Muscle of leg (tissue), 16 donors: ENCODE measurements at places on chromosomes 12 and 14. TPM values are rescaled to one million over a fixed set of nuclear protein-coding genes. Genes with fewer than 3 reads are reported as not detected.
A peak's percentile ranks its signal among the peaks of the same experiment; 100 is the strongest.

DNA sequence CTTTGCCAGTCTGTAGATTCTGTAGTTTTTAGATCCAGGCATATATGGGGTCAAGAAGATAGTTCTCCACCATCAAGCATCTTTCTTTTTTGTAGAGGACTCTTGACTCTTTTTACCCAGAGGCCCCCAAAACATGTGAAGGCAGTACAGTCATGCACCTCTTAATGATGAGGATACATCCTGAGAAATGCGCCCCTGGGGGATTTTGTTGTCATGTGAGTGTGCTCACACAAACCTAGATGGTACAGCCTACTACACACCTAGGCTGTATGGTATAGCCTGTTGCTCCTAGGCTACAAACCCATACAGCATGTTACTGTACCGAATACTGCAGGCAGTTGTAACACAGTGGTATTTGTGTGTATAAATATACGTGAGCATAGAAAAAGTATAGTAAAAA, 23.0 kb downstream of the EVL start:
- no peak for DNase-seq

Gene FZD10
- total RNA-seq = 11.0 TPM

- peak; percentile 90 for DNase-seq
Observed at GRCh38 chr14:60734465-60735242, at the start of gene MNAT1. TSS of gene MNAT1 (plus strand) at chr14:60734761. CDS start at chr14:60734863, 102 bp downstream.

Gene RIPK3
- 2.0 TPM for total RNA-seq
